ENCODE measurements at places on chromosomes 11 and 22. TPM values are rescaled to one million over a fixed set of nuclear protein-coding genes. Genes with fewer than 3 reads are reported as not detected.

The GRK3 gene
- total RNA-seq = 0.51 TPM

The C22orf31 gene
- total RNA-seq = not detected

The SDHAF2 gene
- 57.0 TPM for total RNA-seq

The AIFM3 gene
- 0.17 TPM for total RNA-seq

The IL17REL gene
- total RNA-seq = 0.17 TPM

The DNAJB7 gene
- not detected for total RNA-seq

The NAALAD2 gene
- 0.33 TPM for total RNA-seq

The OR52I2 gene
- not detected for total RNA-seq

The GNG3 gene
- not detected for total RNA-seq

The MTNR1B gene
- not detected for total RNA-seq

The HEPN1 gene
- total RNA-seq = not detected

The UPK3A gene
- total RNA-seq = not detected

The FBLN1 gene
- 0.34 TPM for total RNA-seq

The OR51I1 gene
- not detected for total RNA-seq

The OR2AT4 gene
- not detected for total RNA-seq

The KDM2A gene
- total RNA-seq = 58.5 TPM

The C11orf91 gene
- total RNA-seq = not detected

The MRGPRE gene
- total RNA-seq = not detected

The DEFB131B gene
- total RNA-seq = not detected

The CABP4 gene
- 1.0 TPM for total RNA-seq

The TMA7B gene
- not detected for total RNA-seq

The MGAT3 gene
- total RNA-seq = not detected

The ETS1 gene
- total RNA-seq = 128 TPM

The DLG2 gene
- total RNA-seq = 0.51 TPM
